ENCODE measurements at places on chromosomes 1 and 21.
A peak's percentile ranks its signal among the peaks of the same experiment; 100 is the strongest.

DNA sequence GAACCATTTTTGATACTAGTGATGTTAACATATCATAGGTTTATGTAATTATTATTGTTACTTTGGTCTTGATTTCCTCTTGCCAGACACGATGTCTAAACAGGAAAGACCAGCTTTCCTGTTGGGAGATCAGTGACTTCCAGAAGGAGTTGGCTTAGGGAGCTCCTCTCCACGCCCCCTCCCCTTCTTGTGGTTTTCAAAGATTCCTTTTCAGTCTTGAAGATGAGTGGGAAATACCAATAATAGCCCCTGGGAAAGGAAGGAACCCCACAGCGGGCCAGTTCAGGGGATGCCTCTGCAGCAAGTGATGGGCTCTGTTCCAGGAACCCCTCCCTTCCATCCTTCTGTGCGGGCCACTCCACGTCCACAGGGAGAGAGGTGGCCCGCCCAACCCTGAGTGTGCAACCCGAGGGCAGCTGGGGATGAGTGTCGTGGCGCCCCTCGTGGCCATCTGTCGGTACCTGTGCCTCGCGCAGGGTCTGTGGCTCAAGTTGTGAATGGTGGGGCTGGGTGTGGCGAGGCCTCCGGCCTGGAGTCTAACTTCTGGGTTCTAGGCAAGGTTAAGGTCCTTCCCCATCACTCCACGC is 65.7 kb downstream of the TLR5 start:
- no peak for DNase-seq

DNA sequence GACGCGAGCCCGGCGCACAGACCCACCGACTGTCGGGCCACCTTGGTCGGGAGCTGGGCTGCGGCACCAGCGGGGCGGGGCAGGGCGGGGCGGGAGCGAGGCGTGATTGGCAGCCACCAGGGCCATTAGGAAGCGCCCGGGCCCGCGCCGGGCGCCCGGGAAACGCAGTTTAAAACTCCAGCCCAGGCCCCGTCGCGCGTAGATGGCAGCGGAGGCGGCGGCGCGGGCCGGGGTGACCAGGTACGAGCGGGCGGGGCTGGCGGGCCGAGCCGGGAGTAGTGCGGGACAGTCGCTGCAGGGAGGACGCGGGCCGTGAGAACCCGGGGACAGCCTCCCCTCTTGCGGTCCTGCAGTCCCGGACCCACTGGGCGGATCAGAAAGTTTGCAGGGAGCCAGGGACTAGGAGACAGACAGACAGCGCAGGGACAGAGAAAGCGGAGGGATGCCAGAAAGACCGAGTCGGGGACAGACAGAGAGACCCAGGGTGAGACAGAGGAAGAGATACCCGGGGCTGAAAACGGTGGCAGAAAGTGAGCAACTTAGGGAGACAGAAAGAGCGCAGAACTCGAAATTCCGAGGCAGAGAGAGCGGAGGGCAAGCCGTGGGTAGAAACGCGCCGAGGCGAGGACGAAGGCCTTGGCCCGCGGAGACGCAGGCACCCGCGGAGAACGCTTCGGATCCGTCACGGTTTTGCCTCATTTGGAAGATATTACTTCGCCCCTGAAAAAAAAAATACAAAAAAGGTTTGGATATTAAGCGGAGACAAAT is at the start of gene DMBX1:
DMBX1 (plus strand) TSS at position 199 of the 768 bp plus-strand sequence. CDS start 17,175 bp downstream, outside the sequence.
- peak; percentile 54 for DNase-seq

DNA sequence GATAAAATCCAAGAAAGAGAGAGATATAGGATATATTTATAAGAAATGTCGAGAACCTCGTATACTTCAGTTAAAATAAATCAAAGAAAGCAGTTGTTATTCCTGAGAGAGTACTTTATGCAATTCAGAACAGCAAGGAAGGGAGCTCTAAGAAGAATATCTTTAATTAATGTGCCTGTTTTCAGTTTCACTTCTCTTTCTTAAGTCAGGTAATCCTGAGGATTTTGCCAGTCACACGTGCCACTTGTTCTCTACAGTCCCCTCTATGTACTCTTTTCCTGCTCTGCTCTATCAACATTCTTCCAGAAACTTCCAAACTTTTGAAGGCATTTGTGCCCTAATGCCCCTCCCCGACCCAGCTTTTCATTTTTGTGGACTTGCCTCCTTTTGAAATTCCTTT is 211.9 kb downstream of the AKT3 start:
- DNase-seq: no peak

GRCh38 chr1:152397474-152397873 is 16.6 kb downstream of the CRNN start:
- DNase-seq: no peak

- no peak for DNase-seq
These were observed 690.3 kb downstream of the AMY1C start for GRCh38 chr1:104440011-104440410.

DNA sequence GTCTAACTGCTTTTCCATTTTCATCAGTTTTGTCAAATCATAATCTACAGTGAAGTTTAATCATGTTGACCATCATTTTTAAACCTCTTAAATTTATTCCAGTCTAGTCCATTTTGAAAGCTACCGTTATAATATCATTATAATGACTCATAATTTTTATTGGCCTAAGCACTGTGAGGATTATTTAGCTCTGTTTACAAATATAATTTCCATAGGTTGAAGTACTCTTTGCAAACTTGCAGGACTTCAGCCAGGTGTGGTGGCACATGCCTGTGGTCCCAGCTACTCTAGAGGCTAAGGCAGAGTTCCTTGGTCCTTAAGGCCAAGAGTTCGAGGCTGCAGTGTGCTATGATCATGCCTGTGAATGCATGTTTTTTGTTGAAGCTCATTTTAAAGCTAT is 54.3 kb downstream of the MAP3K21 start:
- DNase-seq: no peak

- no peak for DNase-seq
These were observed 3.4 kb upstream of the PKLR start for GRCh38 chr1:155304558-155305063.

DNA sequence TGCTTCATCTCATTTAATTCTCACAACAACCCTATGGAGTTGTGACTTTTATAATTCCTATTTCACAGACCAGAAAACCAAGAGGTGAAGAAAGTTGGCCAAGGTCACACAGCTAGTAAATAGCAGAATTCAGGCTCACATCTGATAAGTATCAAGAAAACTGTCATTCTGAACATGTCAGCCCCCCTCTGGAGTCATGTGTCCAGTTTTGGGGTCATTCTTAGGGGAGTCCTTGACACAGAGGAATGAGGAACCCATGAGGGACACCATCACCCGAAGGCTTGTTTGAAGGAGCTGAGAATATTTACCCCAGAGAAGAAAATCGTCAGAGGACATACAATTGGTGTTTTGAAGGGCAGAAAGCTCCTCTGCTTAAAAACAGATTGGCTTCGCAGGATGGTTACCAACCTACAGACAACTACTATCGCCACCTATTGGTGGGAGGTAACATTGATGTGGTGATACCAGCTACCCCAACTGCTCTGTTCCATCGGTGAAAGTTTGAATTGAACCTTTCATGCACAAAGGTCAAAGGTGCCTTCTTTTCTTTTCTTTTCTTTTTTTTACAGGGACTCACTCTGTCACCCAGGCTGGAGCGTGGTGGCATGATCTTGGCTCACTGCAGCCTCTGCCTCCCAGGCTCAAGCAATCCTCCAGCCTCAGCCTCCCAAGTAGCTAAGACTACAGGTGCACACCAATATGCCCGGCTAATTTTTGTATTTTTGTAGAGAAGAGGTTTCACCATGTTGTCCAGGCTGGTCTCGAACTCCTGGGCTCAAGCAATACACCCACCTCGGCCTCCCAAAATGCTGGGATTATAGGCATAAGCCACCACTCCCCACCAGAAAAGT is 31.3 kb downstream of the NCMAP start:
- no peak for DNase-seq
